ENCODE measurements at places on chromosomes 12 and 14.

GRCh38 chr12:85693093-85693665 is 143.0 kb downstream of the RASSF9 start:
- no peak for DNase-seq

DNA sequence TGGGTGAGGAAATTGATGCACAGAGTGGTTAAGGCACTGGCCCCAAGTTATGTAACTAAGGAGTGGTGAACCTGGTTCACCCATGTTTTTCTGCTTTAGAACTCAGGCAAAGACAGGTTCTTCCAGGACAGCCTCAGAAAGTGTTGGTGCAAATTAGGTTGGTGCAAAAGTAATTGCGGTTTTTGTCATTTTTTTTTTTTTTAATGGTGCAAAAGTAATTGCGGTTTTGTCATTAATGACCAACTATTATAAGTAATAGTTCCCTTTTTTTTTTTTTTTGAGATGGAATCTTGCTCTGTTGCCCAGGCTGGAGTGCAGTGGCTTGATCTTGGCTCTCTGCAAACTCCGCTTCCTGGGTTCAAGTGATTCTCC is 5.2 kb upstream of the SSH1 start:
- no peak for DNase-seq

DNA sequence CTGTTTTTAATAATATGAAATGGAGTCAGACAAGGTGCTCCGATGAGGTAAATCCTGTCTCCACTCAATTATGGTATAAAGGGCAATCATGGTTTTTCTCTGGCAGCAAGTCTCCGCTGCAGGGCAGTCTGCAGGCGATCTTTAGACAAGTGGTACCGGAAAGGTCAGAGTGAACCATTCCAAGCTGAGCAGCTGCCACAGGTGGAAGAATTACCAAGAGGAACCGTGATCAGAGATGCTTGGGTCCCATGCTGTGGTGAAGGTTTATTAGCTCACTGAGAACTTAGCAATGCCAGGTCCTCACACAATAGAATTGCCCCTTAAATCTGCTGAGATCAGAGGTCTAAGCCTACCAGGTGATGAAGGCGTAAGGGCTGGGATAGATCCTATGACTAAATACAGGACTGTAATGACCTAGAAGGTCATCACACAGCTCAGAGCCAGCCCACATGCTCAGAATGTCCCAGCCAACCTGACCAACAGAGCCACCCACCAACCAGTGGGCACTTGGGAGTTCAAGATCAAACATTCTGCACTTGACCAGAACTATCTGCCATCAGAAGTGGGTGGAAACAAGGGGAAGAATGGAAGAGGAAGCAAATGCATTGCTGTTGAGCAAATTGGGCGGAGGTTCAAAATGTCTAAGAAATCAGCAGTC is 175.2 kb upstream of the BCL2L14 start:
- DNase-seq, result no peak

- DNase-seq, result peak; percentile 69
These were observed 1.0 kb downstream of the SMARCC2 start for GRCh38 chr12:56188131-56188777.

DNA sequence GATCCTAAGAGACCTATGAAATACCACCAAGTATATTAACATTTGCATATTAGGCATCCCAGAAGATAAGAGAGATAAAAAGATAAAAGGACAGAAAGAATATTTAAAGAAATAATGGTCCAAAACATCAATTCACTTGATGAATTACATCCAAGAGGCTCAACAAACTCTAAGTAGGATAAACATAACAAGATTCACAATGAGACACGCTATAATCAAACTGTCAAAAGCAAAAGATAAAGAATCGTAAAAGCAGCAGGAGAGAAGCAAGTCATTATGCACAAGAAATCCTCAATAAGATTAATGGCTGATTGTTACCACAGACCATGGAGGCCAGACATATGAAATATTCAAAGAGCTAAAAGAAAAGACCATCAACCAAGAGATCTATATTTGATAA is 79.6 kb downstream of the PLCZ1 start:
- DNase-seq, result no peak

DNA sequence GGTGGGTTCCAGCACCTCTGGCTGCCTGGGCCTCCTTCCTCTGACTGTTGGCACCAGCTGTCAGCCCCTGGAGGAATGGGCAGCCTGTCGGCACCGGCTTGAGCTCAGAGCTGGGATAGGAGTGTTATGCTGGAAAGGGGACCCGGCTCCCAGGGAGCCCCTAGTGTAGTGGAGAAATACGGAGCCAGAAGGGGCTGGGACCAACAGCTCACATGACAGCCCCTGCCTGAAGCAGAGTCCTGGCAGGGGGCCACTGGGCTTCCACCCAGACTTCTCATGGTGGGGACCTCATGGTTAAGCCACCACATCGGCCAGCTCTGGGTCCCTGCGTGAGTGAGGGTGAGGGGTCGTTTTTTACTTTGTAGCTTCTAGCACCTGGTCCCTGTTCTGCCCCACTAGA is 174.5 kb downstream of the TSPAN9 start:
- DNase-seq, result no peak

DNA sequence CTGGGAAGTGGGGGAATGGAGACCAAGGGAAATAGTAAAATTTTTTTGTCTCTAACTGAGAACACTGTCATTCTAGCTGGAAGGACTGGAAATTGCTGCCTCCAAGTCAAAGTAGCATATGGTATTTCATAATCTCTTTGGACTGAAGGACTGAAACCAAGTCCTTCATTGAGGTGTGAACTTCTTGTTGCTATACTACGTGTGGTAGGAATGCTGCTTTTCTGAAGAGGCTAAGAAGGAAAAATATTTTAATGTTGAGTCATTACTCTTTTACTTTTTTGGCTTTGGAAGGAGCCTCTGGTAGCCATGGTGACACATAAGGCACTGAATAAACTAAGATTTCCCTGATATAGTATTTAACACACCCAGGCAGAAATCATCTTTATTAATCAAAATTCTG is 465.4 kb downstream of the NPAS3 start:
- DNase-seq, result no peak

GRCh38 chr12:84727961-84728360 is 184.6 kb downstream of the SLC6A15 start:
- peak; percentile 79 for DNase-seq

All from islet precursor cell (in vitro differentiated cells).